Suppressor macrophage (primary cell): ENCODE measurements at places on chromosomes 1 and 21.

DNA sequence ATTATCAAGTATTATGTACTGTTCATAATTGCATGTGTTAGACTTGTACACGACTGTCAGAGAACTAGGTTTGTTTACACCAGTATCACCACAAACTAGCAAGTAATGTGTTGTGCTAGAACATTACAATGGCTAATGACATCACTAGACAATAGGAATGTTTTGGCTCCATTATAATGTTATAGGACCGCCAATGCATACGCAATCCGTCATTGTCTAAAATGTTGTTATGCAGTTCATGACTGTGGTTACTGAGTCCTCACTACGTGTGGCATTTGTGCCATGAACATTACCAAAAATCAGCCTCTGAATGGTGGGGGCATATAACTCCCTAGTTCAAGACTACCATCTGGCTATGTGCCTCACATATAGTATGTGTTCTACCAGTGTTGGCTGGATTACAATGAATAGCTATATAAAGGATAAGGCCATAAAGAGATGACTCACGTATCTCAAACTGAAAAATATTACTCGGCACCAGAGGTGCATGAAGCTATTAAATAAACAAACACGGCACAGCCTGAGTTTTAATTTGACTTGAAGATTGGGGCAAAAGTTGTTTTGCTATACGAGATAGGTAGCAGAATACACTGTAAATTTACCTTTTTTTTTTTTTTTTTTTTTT is 89.1 kb upstream of the COL24A1 start:
- DNase-seq, result no peak

- no peak for DNase-seq
Observed at GRCh38 chr21:32549440-32549839, 35.9 kb downstream of the TCP10L start.

DNA sequence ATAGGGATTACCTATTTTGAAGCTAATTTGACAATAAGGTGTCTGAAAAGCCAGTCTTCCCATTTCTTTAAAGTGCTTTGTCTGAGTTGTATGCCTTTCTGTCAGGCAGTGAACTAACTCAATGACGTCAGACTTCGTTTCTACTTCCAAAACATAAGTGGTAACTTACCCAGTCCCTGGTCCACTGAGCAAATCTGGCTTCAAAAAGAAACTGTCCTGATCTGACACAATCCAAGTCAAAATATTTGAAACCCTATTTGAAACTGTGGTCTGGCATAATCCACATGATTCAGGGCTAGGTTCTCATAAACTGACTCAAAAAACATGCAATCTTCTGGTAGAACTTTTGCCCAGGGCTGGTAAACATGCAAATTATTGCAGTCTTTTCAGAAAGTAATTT is 34.0 kb downstream of the DIRAS3 start:
- no peak for DNase-seq

GRCh38 chr1:115873184-115873583 is 32.3 kb upstream of the NHLH2 start:
- no peak for DNase-seq

- DNase-seq, result no peak
Observed at GRCh38 chr1:113652771-113653170, 106.5 kb downstream of the PHTF1 start.

GRCh38 chr1:36523850-36524249 is 41.1 kb upstream of the CSF3R start:
- DNase-seq, result no peak

DNA sequence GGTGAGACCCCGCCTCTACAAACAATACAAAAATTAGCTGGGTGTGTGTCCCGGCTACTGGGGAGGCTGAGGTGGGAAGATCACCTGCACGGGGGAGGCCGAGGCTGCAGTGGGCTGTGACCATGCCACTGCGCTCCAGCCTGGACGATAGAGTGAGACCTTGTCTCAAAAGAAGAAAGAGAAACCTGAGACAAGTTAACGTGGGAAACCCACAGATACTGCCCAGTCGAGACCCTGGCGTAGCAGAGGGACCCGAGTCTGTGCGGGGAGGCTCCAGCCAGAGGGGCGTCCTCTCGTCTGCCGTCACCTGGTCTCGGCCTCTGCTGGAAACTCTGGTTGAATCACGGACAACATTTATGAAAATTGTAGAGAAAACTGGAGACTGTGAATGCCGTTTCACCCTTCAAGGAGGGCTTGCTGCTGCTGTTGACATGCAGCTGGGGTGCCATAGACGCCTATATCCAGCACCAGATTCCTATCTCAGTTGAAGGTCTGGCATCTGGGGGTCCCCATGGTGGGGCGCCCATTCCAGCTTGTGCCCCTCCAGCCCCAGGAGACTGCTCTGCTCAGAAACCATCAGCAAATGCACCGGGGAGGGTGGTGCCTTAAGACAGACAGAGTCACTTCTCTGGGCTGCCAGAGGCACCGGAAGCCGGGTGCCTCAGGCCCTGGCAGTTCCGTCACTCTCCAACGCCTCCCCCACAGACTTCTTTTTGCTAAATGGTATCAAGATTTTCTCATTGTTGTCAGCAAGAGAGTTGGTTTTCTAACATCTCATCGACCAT is 13.6 kb upstream of the CDK11B start:
- no peak for DNase-seq

DNA sequence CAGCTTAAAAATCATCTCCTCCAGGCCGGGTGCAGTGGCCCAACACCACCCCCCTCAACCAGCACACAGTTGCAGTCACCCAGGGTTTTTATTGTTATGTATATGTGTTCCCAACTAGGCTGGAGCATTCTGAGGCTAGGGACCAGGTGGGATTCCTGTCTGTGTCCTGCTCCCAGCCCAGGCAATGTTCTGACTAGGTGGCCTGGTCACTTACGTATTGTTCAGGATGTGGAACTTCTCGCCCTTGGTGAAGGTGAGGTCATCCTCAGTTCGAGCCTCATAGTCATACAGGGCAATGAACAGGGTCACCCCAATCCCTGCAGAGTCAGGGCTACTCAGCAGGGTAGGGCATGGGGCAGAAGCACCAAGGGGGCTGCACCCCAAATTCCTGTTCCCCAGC is 12.2 kb downstream of the FGR start:
- DNase-seq, result peak; percentile 48

GRCh38 chr21:42063191-42063570 is 7.9 kb upstream of the UMODL1 start:
- DNase-seq, result peak; percentile 68

- DNase-seq, result no peak
Observed at GRCh38 chr1:67489643-67490042, 59.4 kb upstream of the SERBP1 start.

DNA sequence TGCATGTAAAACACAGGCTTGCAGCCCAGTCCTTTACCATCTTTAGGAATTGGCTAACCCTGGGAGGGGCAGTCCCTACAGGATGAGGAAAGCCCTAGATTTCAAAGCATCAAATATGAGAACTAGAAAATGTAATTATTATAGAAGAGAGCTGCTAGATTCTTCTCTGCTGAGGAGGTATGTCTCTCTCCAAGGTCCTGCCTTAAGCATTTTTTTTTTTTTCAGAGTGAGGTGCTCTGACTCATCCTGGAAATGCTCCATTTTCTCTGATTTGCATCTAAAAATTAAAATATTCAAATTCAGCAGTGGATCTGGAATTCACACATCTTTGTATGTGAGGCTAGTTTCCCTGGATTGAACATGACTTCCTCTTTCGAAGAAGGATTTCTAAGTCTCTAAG is 149.8 kb downstream of the ZNF648 start:
- DNase-seq, result no peak
